ENCODE measurements at places on chromosomes 3 and 15.

GRCh38 chr3:124587053-124587408 is 143.2 kb upstream of the UMPS start:
- DNase-seq: no peak

GRCh38 chr3:104855702-104856101 is 511.0 kb upstream of the ALCAM start:
- no peak for DNase-seq

DNA sequence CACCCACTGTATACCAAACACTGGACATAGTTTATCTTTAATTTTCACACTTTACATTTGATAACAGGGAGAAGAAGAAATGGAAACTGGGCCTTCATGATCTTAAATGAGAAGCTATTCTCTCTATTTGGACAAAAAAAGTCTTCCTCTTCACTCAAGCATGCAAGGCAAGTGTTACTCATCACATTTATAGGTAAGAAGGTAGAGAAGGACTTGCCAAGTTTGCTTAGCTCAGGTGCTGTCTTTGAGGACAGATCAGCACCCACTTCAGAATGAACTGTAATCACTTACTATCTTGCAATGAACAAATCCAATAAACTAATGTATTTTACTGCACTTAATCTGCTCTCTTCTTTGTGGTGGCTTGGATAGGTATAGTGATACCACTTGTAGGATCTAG is 1.1 kb upstream of the MYH15 start:
- no peak for DNase-seq

DNA sequence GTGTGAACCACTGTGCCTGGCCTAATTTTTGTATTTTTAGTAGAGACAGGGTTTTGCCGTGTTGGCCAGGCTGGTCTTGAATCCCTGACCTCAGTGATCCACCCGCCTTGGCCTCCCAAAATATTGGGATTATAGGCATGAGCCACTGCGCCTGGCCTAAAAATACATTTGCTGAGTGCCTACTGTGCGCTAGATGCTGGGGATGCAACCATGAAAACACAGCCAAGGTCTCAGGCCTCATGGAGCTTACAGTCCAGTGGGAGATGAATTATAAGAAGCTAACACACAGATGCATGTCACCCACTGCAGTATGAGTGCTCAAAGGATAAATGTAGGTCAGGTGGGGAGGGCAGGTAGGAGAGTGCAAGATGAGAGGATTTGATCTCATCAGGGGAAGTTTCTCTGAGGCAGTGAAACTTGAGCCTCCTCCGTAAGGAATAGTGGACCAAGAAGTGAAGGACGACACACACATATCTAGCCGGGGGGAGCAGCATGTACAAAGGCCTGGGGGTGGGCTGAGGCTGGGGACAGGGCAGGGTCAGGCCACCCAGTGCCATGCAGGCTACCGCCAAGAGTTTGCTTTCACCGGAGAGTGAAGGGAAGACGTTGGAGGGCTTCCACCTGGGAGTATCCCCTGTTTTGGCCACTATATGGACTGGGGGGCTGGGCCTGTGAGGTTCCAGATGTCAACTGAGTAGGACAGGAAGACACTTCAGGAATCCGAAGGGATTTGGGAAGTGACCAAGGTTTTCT is 24.3 kb downstream of the IRAK2 start:
- no peak for DNase-seq

DNA sequence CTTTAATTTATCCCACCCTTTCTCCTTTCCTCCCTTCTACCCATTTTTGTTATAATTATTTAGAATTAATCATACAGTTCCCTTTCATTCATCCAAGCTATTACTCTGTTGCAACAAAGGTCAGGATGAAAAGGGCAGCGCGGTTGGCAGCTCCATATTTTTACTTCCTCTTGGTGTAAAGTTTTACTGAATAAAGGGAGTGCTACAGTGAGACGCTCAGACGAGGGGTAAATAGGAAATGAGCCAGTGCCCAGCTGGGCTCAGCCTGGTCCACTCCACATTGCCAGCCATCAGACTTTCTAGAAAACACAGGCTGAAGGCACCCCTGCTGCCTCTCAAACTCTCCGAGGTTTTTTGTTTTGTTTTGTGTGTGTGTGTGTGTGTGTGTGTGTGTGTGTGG is 21.9 kb upstream of the ZBTB38 start:
- DNase-seq: no peak

- peak; percentile 58 for DNase-seq
These were observed 29.5 kb upstream of the VEPH1 start for GRCh38 chr3:157532529-157533297.

DNA sequence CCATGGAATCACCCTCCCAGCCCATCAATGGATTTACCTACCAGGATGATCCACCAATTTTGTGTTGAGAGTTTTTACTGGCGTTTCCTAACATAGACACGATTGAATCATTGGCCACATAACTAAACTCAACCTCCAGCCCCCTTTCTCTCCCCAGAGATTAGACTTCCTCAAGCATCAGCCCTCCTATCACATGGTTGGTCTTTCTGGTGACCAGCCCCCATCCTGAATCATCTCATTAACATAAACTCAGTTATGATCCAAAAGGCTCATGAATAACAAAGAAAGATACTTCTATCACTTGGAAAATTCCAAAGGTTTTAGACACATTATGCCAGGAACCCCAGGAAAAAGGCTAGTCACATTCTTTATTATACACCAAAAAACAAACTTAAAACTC is 21.2 kb downstream of the PRKAR2A start:
- DNase-seq: no peak

DNA sequence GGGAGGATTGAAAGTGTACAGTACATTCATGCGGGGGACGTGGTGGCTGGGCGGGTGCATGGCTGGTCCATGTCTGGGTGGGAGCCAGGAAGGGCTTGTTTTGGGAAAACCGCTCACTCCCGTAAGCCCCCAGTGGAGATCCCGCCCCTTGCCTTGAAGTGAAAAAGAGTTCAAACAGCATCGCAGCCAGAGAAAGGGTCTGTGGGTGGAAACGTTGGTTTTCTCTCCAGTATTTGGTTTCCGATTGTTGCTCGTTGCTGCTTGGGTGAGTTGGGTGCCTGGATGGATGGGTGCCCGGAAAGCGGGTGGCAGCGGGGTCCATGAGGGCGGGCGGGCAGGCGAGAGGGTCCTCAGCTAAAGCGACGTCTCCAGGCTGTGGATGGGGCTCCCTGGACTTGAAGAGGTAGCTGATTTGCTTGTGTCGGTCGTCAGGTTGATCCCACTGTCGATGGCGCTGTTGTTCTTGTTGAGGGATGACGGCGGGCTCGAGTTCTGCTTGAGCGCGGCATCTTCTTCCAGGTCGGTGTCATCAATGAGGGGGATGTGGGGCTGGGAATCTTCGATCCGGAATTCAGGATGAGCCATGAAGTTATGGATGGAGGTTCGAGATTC is 7.7 kb upstream of the SEC13 start:
- no peak for DNase-seq
